Mesothelial cell of epicardium (in vitro differentiated cells): ENCODE measurements at places on chromosomes 6 and 20.
A peak's percentile ranks its signal among the peaks of the same experiment; 100 is the strongest.

- no peak for DNase-seq
Measured at GRCh38 chr20:32278199-32278643, 770 bp downstream of the KIF3B start.

DNA sequence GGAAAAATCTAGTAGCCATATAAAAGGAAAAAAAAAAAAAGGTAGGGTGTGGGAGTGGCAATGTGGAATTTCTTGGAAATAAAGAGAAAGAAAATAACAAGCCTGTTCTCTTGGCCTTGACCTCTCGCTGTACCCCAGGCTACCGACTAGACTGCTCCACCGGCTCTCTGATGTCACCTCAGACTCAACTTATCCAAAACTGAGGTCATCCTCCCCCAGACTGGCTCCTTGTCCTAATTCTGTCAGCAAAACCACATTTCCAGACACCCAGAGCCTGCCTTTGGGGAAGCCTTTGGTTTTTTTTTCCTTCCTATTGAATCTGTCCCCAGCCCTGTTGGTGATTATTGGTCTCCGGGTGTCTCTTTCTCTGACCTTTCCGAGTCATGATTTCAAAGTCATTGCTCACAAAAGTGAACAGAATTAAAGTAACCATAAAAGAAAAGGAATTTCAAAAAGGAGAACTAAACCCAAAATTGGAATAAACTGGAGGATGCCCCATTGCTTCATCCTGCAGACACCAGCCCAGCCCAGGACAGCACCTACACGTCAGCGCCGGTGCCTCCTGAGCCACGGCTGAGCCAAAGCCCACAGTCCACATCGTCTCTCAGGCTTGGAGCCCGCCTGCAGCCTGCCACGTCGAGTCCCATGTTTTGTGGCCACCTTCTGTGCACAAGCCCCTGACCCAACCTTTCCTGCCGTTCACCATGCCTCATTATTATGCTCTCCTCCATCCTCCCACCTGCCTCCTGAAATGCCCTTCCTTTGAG, 170.7 kb downstream of the MYLK4 start:
- peak; percentile 11 for DNase-seq

- DNase-seq: no peak
Measured at GRCh38 chr6:140684776-140685550, 1310.5 kb upstream of the CITED2 start.

GRCh38 chr6:20205722-20206161, 6.5 kb downstream of the MBOAT1 start:
- no peak for DNase-seq
